ENCODE measurements at places on chromosomes 12 and 14.

DNA sequence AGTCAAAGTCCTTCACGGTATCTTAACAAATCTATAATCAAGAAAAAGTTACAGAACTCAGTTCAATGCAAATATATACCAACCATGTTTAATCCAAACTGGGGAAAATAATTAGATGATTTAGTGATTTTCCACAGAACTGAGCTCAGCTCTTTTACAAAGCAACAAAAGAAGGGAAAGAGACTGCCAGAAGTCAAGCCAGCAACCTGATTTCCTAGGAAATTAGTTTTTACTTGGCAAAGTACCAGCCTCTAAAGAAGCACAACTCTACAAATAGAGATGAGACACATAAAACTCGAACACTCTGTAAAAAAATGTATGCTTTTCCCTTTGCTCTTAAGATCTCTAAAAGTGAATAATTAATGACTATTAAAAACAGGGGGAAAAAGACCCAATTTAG lies 19.4 kb downstream of the NUMB start:
- no peak for DNase-seq

- peak; percentile 85 for DNase-seq
These were observed 96.9 kb upstream of the TMPO start for GRCh38 chr12:98418357-98419075.

DNA sequence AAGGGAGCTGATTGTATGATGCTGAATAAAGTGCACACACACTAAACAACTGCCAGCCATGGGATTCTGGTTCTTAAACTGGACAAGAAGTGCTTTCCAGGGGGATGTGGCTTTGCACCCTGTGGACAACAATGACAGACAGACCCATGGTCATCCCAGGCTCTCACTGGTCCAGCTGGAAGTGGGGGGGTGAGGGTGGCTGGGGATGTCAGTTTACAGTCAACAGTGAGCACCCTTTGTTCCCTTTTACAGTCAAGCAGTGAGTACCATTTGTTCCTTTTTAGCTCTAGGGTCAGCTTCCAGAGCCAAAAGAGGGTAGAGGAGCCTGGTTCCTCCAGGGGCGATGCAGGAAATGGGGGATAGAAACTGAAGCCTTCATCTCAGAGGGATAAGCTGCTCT lies 100.7 kb downstream of the SMOC1 start:
- no peak for DNase-seq

GRCh38 chr12:31835276-31835882 lies 106.6 kb upstream of the AMN1 start:
- DNase-seq = no peak

GRCh38 chr14:102857444-102857843 lies 65.0 kb upstream of the AMN start:
- no peak for DNase-seq

GRCh38 chr14:92105893-92106142 lies 564 bp downstream of the ATXN3 start:
- DNase-seq = no peak

- no peak for DNase-seq
These were observed 213.1 kb downstream of the AEBP2 start for GRCh38 chr12:19652386-19652785.

DNA sequence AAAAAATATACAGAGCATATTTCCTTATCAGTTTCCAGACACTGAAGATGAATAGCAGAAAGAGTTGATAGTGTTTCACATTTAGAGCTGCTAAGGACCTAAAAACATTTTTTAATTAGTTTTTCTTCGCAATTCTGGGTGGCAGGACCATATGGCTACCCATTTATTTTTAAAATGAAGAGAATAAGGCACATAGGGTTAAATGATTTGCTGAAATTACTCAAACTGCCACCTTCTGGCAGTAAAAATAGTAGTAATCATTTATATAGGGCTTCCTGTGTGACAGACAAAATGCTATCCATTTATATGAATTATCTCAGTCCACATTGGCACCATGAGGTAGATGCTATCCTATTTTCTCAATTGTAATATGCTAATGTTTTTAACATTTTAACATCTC lies 108.6 kb upstream of the CCDC196 start:
- DNase-seq = peak; percentile 23

GRCh38 chr12:28512876-28513275 lies 322.6 kb downstream of the CCDC91 start:
- no peak for DNase-seq

DNA sequence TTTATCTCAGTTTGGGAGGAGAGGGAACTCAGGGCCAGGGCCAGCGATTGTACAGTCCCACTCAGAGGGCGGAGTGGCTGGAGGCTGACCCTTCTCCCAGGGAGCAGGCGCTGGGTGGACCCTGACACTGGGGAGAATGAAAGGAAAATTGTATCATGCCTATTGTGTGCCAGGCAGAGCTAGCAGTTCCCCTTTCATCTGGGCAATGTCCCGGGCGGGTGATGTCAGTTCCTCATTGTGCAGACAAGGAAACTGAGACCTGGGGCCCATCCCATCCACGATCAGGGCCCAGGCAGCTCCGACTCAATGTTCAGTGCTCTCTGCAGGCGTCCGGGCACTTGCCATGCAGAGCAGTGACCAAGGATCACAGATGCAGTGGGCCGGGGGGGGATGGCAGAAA lies 101.9 kb upstream of the RTL1 start:
- DNase-seq = no peak

- DNase-seq = no peak
These were observed 8.9 kb downstream of the CMTM5 start for GRCh38 chr14:23385642-23386265.

GRCh38 chr14:100030452-100031153 lies 34.6 kb upstream of the EVL start:
- DNase-seq = no peak

DNA sequence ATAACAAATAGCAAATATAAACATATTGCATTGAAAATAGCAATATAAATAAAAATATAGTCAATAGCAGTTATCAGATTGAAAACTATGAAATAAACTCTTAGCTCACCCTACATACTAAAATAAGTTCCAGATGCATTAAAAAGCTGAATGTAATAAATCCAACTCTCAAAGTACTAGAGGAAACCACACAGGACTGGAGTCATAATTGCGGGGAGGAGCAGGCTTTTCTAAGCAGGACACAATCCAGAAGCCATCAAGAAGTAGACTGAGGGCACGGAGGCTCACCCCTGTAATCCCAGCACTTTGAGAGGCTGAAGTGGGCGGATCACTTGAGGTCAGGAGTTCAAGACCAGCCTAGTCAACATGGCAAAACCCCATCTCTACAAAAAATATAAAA lies 22.2 kb downstream of the GSC start:
- no peak for DNase-seq

- DNase-seq = peak; percentile 22
These were observed 79.0 kb downstream of the ARL6IP4 start for GRCh38 chr12:123059500-123059899.

GRCh38 chr12:80509781-80510556 lies 65.9 kb downstream of the PTPRQ start:
- no peak for DNase-seq

GRCh38 chr14:73760598-73761586 lies 46.7 kb upstream of the PNMA1 start:
- DNase-seq = no peak

DNA sequence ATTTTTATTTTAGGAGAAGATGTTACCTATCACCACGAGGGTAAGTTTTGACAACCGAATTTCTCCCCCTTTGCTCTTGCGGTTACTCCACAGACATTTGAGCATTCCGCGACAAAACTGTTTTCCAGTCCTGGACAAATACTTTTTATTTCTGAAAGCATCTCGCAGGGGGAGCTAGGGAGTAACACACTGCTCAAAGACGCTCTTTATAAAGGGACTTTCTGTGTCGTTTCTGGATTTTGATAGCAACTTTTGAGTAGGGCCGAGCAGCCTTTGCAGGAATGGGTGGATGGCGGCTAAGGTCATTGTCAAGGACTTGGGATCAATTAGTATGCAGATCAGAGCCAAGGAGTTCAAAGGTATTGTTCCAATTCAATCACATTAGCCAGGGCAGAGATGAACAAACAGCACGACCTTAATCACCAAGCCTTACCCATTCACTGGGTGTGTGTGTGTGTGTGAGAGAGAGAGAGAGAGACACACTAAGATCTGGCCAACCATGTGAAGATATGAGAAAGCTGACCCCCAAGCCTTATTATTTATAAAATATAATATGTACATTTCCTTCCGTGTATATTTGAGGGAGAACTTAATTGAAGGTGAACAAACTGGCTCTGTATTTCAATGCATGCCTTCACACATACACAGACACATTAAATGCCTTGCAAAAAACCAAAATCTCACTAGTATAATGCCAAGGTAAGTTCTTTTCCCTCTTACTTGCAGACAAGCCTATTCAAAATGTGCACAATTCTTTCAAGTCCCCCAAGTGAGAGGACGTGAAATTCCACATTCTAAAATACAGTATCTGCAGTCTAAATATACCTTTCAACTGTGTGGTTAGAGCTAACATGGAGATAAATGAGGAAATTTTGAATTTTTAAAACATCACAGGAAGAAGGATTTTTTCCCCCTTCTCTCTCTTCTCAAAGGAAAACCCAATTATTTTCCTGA lies 613.8 kb downstream of the VRK1 start:
- no peak for DNase-seq

DNA sequence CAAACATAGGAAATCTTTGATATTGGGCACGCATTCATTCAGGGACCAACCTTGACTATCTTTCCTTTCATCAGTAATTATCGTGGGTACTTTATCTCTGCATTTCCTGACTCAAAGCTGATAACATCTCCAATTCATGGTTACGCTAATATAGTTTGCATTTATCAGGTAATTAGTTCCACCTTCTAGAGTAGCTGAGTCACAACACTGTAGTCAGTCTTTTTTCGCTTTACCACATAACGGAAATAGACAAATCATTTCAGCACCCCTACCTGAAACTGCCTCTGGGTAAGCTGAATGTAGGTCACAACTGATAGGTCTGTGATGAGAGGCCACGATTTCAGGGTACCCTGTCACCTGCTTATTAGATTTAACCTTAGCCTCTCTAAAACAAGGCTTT lies 36.7 kb upstream of the IL22 start:
- no peak for DNase-seq

- no peak for DNase-seq
These were observed 86.8 kb downstream of the ITPR2 start for GRCh38 chr12:26746121-26746714.

GRCh38 chr14:61153431-61153830 lies 127.7 kb downstream of the TMEM30B start:
- DNase-seq = peak; percentile 36

- DNase-seq = no peak
These were observed 8.9 kb downstream of the STX2 start for GRCh38 chr12:130830246-130830551.

DNA sequence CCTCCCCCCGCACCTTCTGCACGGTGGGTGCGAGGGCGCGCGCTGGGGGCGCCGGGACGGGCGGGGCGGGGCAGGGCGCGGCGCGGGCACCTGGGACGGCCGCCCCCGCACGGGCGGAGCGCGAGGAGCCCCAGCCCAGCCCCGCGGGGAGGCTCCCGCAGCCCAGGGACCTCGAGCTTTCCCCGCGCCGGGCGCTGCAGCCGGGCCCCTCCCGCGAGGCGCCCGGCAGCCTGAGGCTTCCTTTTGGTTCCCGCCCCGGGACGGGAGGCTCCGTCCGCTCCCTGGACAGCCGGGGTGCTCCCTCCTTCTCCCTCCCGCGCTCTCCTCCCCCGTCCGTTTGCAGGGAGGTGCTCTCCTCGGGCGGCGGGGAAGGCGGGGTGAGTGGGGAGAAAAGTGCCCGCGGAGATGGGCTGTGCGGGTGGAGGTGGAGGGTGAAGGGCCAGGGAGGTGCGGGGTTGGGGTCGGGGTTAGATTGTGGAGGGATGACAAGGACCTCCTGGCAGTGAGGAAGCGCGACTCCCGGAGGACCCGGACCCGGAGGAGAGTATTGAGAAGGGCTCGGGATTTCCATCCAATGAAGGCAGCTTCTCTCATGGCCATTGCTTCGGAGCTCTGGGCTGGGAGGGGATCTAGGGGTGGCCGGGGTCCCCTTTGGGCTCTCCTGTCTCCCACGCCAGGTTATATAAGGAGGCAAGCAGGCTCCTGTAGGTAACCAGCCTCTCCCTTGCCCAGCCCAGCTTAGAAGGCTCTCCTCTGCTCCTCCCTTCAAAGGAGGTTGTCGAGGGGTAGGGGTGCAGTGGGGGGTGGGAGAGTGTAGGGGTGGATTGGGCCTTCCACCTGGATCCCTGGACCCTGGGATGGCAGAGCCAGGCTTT lies 645 bp downstream of the JDP2 start:
- DNase-seq = no peak

GRCh38 chr12:80598004-80598606 lies 109.3 kb upstream of the MYF6 start:
- DNase-seq = no peak

DNA sequence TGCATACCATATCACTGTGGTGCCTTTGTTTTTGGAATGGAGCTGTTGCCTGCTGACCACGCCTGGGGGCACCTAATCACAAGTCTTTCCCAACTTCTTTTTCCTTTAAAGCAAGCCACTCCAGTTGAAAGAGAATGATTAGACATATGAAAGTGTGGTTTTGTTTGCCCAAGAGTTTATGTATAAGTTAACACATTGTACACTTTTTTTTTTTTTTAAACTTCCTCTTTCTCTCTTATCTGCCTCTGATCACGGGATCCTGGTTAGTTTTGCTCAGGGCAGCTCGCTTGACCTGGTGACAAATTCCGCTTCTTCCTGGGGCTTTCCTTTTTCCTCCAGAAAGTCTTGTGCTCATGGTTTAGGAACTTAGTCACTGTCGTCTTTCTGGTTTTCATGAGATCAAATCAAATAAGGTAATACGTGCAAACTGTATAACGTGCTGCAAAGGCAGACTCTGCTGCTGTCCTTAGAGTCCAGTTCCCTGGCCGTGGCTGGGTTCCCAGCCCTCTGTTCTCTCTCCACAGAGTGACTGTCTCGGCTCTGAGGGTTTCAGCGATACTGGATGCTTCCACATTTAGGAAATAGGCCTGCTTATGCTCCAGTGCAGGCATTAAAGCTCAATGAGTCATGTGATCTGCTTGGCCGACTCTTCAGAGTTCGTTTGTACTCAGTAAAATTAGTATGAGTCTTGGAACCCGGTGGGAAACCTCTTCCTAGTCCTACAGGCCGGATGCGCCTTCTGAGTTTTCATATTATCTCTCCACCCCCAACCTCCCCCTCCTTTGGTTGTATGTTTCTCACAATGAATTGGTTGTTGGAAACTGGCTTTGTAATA lies 15.2 kb downstream of the RASSF3 start:
- no peak for DNase-seq

GRCh38 chr12:19908830-19909229 lies 459.5 kb upstream of the PDE3A start:
- DNase-seq = no peak

All from NCI-H524 treated with DMSO at 0.1 percent for 48 hours (cell line).